ENCODE measurements at places on chromosomes 1 and 21.

DNA sequence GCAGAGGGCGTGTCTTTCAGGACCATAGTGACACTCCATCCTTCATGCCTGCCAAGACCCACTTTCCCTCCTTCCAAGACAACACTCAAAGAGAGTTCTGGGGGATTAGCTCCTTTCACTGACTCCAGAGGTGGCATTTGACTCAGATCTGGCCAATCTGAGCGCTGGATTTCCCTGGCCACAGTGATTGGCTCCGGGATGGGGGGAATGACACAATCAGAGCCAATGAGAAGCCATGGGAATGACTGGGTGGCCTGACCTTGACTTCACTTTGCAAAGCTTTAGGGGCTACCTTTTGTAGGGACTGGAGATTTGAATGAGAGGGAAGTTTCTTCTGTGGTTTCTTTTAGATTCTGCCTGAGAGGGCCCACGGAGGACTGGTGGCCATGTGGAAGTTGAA is 26.9 kb upstream of the WNT4 start:
- no peak for DNase-seq

GRCh38 chr1:157035121-157035520 is 10.4 kb downstream of the ARHGEF11 start:
- no peak for DNase-seq

DNA sequence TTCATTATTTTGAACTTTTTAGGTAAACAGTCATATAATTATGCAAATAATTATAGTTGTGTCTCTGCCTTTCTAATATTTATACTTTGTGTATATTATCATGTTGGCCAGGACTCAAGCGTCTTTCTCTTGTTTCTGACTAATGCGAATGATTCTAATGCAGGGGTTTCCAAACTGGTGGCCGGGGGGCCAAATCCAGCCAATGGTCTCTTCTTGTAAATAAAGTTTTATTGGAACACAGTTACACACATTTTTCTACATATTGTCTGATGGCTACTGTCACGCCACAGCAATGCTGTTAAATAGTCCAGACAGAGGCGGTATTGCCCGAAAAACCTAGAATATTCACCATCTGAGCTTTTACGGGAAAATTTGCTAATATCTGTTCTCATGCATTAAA is 8.9 kb upstream of the POFUT2 start:
- DNase-seq, result no peak

DNA sequence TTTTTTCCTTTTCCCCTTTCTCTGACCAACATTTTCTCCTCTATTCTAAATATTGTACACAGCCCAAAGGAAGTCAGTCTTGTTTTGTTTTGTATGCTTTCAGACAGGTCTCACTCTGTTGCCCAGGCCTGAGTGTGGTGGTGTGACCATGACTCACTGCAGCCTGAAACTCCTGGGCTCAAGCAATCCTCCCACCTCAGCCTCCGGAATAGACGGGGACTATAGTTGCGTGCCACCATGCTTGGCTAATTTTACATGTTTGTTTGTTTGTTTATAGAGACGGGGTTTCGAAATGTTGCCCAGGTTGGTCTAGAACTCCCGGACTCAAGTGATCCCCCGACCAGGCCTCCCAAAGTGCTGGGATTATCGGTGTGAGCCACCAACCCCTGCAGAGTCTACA is 72.8 kb downstream of the NRIP1 start:
- DNase-seq, result no peak

DNA sequence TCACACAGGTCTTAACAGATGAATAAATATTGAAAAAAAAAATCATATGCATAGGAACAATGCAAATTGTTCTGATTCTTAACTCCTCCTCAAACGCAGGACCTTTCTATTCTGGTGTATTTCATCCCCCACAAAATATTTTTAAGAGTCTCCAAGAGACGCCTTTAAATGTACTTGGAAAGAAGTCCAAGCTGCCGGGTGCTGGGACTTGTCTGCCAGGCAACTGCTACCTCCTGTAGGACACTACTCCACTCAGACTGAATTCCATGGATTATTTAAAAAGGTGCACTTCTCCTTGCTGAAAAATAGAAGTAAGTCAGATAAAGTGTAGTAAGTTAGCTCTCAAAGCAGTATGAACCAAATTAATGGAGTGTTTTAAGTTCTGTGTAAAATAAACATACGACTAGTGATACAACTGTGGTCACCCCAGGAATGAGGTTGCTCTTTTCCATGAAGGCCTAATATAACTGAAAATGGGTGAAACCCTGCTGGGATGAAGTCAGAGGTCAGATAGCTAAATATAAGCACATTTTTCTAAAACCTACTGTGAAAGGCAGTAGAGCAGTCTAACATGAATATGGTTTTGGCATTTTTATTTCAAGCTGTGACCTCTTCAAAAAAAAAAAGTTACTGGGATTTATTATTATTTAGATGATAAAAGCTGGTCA is 189.2 kb upstream of the PBX1 start:
- no peak for DNase-seq

- DNase-seq, result no peak
Measured at GRCh38 chr1:170377440-170377839, 154.5 kb upstream of the GORAB start.

- no peak for DNase-seq
Measured at GRCh38 chr1:239682960-239683359, 296.6 kb downstream of the CHRM3 start.

DNA sequence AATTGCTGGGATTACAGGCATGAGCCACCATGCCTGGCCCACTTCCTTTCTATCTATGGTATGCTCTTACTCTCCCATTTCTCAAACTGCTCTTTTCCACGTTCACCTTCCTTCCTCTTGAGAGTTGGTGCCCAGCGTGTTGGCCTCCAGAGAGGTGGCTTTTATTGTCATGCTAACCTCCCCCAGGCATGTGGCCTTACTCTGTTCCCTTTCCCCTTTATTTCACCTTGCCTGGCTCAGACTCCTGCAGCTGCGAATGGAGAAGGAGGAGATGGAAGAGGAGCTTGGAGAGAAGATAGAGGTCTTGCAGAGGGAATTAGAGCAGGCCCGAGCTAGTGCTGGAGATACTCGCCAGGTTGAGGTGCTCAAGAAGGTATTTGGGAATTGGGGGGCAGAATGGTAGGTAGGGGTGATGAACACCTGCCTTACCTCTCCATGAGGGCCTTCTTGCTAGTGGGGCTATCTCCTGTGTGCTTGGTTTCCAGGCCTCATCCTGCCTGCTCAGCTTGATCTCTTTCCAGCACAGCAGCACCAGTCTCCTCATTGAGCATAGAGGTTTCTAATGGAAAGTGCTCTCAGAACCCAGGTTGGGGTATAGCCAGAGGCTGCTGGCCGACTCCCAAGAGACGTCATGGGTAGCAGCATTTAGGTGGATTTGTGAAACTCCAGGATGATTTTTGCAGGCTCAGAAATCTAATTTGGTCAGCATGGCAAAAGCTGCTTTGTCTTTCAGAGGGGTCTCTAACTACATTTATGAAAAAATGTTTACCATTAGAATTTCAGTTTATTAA is 13.2 kb upstream of the TUFT1 start:
- no peak for DNase-seq

DNA sequence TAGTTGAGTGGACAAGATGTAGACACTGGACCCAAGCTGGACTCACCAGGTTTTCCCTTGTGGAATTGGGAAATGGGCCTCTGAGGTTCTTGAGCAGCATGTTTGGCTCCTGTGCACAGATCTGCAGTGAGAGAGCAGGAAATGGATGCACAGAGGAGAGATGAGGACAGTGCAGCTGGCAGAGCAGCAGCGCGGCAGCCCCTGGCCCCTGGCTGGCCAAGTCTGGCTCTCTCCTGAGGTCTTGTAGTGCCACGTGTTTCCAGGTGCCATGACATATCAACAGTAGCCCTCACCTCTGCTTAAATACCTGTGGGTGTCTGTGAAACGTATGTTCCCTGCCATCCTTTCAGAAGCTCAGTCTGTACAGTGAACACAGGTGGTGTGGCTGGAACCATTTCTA is 19.2 kb upstream of the BCL10 start:
- DNase-seq, result no peak

GRCh38 chr1:147608596-147608995 is 61.7 kb downstream of the ACP6 start:
- DNase-seq, result no peak

DNA sequence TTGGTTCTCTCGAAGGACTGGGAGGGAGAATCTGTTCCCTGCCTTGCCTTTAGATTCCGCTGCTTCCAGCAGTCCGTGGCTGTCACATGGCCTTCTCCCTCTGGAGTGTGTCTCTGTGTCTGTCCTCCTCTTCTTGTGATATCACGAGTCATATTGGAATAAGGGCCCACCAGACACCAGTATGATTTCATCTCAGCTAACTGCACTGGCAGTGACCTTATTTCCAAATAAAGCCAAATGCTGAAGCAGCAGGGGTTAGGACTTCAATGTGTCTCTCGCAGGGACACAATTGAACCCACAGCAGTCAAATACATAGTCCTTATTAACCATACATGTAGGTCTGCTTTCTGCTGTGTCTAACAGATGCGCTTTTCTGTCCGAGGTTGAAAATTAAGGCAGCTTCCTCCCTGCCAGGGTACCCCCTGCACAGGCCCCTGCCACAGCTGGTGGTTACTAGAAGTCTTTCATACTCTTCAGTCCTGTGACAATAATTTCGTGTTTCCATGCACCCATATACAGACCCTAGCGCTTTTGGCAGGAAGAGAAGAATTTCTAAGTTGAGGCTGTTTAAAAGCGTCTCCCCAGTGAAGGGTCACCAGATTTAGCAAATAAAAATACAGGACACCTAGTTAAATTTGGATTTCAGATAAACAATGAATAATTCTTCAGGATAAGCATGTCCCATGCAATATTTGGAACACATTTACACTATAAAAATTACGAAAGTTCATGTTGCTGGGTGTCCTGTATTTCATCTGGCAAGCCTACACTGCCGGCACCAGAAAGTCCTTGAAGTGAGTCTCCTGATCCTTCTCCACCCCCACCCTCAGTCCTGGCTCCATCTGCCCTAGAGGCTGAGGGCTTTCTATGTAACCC is 182.1 kb downstream of the ETS2 start:
- no peak for DNase-seq

GRCh38 chr1:170776777-170777176 is 112.8 kb downstream of the PRRX1 start:
- DNase-seq, result no peak

DNA sequence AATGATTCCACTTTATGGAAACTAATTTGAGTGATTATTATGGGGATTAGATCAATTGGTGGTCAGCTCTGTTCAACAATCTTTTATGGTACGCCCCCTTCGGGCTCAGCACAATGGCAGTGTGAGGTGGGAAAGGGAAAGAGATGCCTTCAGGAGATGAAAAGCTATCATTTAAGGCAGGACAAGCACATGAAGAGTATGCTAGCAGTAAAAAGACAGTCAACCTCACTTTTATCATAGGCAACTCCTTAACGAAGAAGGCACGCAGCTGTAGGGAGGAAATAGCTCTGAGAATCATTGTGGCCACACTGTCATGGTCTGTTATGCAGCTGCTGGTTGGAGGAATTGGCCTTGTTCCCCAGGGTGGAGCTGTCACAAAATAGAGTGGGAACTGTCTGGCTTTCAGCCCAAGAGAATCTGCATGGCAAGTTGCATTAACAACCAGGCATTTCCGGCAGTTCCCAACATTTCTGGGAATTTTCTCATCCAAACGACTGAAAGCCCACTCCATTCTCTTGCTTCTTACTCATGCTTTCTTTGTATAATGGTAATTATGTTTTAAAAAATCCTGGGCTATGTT is 54.4 kb upstream of the BCL10 start:
- no peak for DNase-seq

DNA sequence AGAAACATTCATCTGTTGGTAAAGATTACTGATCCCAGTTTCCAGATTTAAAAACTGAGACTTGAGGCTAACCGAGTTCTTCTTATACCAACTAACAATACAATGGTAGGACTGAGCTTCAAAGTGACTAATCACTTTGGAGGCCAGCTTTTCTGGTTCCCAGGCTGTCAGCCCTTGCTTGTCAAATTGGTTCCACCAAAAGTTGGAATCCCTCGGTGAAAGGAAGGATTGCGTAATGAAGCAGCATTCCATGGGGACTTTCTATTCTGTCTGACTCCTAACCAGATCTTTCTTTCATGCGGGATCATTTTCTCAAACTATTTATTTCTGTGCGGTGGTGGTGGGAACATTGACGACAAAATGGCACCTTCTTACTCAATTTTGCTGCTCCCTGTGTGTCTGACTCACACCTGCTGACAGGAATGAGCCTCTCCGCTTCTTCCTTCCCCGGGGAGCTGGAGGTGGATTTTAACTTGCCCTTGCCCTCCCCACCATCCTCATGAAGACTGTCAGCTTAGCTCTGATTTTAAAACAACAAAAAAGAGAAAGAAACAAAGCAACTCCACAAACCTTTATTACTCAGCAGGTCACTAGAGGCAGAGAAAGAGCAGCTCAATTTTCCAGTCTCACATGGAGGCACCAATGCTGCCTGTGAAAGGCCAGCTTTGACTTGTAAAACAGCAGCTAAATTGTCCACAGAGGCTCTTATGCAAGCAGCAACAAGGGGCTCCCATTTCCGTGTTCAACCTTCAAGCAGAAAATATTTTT is 32.9 kb upstream of the RASAL2 start:
- DNase-seq, result no peak

- no peak for DNase-seq
Measured at GRCh38 chr1:239337799-239338430, 48.5 kb upstream of the CHRM3 start.

GRCh38 chr21:33268737-33269441 is 2.7 kb downstream of the IL10RB start:
- DNase-seq, result peak; percentile 43

DNA sequence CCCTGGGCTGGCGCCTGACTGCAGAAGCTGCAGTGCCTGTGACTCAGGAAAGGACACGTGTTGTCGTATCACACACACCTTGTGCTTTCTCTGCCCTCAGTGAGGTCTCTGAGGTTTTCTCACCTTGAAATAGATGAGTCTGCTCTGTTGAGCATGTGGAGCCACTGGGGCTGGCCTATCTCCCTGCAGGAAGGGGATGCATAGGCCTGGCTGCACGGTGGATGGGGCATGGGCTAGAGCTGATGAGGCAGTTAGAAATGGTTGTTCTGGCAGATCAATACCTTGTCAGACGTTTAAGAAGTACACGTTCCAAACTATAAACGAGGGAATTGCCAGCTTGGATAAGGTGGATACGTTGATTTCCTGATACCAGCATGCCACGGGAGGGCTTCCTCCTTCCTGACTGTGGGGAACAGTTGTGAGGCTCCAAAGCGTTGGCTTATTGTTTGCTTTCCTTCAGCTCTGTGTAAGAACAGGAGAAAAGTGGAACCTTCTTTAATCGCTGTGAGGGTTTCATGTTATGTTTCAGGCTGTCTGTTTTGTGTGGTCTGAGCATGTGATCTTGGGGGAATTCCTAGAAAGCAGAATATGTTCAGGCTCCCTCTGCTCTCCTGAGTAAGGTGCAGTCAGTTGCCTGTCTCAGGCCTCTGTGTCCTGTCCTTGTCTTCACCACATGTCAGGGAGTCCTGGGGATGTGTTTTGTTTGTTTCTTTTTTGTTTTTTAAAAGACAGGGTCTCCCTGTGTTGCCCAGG is 44.8 kb downstream of the PCNT start:
- DNase-seq, result no peak

- no peak for DNase-seq
Measured at GRCh38 chr21:37821092-37821491, 95.2 kb downstream of the KCNJ6 start.

Measured in T follicular helper cell (primary cell).